ENCODE measurements at places on chromosomes 3 and 15.
A peak's percentile ranks its signal among the peaks of the same experiment; 100 is the strongest.

DNA sequence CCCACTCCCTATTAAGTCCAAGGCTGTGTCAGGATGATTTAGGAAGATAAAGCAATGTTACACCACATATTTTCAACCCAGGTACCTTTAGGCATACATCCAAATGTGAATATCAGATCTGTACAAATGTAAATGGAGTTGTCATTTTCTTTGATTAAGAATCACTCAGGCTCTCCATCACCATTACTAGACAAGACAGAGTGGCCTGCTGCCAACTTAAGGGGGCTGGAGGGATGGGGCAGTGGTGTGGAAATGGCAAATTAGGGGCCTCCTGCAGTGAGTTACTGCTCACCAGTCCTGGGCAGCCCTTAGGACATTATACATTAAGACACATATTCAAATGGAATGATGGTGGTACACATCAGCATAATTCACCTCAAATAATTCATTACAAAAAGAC lies 211.0 kb downstream of the TNIK start:
- no peak for DNase-seq

DNA sequence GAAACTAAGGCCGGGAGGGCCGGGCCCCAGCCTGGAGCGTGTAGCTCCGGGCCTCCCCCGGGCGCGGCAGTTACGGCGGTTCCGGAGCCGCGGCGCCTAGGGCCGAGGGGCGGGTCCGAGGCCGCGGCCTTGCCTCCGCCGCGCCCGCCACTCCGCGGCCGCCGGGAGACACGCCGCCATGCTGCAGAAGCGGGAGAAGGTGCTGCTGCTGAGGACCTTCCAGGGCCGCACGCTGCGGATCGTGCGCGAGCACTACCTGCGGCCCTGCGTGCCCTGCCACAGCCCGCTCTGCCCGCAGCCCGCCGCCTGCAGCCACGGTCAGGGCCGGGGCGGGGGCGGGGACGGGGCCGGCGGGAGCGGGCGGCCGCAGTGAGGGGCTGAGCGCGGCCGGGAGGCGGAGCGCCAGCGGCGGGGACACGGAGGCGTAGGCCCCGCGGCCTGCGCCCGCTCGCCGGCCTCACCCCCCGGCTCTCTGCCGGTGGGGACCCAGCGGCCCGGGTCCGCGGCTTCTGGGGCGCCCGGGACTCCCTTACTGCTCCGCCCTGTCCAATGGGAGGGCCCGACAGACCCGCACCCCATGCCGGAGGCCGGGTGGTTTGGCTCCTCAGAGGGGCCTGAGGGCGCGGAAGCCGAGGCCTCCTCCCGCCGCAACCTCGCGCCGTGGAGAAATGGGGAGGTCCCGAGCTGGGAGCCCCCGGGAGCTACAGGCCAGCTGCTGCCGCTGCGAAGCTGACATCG lies at the start of gene DIS3L:
Gene DIS3L, plus strand, starts transcription at position 150 of the 738 bp plus-strand sequence. Its CDS starts 29 bp downstream, at position 179.
- DNase-seq, result peak; percentile 44

DNA sequence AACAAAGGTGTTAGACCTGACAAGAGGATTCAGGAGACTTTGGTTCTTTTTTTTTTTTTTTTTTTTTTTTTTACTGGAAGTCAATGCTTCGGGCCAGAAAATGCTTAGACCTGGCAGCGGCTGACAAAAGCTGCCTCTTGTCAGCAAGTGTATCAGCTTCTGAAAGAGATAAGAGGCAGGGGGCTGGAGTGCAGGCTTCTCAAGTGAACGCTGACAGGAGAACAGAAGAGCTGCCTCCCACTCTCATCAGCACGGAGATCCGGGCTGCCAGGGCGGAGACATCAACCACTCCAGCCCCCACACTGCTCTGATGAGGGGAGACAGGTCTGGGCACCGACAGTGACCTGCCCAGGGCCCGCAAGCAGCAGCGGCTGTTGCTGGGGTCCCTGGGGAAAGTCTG lies 9.4 kb upstream of the SCN5A start:
- DNase-seq, result no peak

GRCh38 chr15:57703387-57703786 lies 3.1 kb upstream of the POLR2M start:
- DNase-seq, result no peak

GRCh38 chr3:17747890-17748247 lies 5.4 kb upstream of the TBC1D5 start:
- no peak for DNase-seq

DNA sequence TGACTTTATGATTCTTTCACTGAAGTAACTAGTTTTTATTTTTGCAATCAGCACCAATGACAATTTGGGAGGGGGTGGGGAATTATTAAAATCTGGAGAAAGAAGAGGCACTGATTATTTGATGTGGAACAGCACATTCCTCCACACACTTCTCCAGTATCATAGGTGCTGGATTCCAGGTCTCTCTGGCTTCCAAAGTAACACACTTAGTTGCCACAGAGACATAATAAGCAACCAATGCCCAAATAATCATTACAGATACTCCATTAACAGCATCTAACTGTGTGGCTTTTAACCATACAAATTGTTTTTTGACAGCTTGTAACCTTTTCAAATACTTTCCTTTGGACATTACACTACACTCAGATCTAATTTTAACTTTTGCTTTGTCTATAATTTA lies 131.0 kb upstream of the CDIN1 start:
- no peak for DNase-seq

GRCh38 chr15:74293021-74293810 lies 57.1 kb downstream of the CCDC33 start:
- no peak for DNase-seq

- DNase-seq, result no peak
Measured at GRCh38 chr15:41307679-41308078, 24.7 kb downstream of the OIP5 start.

DNA sequence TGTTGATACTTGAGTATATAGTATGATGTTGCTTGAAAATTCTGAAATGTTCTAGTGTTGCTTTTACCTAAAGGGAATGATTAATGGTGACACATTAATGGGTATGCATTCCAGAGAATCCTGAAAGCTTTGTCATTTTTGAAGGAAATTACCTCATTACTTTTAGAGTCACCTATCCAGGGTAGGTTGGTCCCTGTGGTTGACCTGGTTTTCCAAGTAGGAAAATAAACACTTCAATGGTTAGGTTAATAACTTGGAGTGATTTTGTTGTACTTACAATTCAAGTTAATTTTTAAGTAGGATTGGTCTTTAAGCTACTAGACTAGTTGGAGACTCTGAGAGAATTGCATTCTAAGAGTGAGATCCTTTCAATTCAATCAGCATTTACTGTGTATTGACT lies 31.0 kb downstream of the MITF start:
- DNase-seq, result no peak

GRCh38 chr3:111954228-111954990 lies 24.4 kb upstream of the ABHD10 start:
- DNase-seq, result no peak

DNA sequence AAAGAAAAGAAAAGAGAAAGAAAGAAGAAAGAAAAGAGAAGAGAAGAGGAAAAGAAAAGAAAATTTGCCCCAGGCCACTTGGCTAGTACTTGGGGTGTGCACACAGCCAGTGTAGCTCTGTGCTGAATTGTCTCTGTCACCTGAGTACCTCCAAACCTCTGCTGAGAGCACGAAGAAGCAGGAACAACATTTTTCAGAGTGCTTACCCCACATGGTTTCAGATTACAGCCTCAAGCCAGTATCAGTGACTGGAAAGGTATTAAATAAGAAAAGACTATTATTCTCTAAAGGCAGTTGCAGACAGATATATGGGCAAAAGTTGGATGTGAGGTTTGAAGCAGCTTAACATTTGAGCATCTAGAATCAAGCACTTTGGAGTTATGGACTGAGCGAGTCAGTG lies 113.3 kb upstream of the PHLDB2 start:
- peak; percentile 48 for DNase-seq

- DNase-seq, result no peak
Measured at GRCh38 chr3:156478891-156479290, 76.0 kb downstream of the SSR3 start.

DNA sequence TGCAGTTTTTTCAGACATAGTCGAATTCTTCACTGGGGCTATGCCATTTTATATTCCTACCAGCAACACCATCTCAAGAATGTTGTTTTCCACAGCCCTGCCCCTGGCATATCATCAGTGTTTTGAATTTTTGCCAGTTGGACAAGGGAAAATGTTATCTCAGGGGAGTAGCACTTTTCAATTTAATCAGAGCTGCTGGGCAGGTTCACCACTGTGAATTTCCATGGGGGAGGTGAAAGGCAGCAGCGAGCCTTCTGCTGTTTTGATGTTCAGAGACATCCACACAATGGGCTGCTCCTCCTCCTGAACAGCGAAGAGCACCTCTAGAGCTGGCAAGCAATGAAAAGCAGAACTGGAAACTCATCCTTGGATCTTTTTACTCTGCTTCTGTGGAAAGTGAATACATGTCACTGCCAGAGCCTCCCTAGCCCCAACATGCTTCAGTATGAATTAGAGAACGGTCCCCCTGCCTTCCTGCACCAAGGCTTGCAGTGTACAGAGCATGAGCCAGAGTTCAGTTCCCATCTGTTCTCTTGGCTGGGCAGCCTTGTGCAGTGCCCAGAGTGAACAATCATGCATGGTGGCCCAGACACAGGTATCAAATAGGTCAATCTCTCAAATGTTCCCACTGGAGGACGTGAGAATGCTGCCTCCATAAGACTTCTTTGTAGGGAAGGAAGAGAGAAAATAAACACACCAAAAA lies 56.1 kb upstream of the RAD18 start:
- no peak for DNase-seq

DNA sequence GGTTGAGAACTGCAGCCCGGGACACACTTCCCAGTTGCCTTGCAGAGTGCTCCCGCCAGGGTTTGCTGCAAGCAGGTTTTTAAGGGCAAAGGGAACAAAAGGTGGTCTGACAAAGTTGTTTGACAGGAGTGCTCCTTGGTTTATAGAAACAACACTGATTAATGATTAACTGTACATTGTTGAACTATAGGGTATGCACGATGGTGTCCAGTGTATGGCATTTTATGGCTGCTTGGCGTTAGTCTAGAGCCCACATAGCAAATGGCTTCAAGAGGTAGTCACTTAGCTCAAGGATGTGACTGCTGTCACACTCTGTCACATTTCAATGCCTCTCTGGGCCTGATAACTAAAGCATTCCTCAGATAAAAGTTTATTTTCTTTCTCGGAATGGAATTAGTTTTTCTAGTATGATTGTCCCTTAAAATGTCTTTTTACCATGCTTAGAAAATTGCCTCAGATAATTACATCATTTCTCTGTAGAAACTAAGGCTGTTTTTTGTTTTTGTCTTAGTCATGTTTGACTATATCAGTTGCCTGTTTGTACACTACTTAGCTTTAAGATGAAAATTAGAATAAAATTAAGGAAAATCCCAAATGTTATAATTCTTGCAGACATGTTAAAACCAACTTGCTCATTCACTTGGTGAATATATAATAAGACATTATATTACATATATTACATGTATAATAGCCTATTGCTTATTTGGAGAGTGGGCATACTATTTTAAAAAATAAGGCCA lies 61.3 kb upstream of the GATM start:
- DNase-seq, result no peak

GRCh38 chr3:186852994-186853393 lies 10.5 kb downstream of the ADIPOQ start:
- DNase-seq, result no peak

GRCh38 chr3:107994956-107995715 lies 95.7 kb downstream of the CD47 start:
- DNase-seq, result peak; percentile 57

- DNase-seq, result peak; percentile 93
Measured at GRCh38 chr3:126389112-126389793, 5.5 kb upstream of the CFAP100 start.

DNA sequence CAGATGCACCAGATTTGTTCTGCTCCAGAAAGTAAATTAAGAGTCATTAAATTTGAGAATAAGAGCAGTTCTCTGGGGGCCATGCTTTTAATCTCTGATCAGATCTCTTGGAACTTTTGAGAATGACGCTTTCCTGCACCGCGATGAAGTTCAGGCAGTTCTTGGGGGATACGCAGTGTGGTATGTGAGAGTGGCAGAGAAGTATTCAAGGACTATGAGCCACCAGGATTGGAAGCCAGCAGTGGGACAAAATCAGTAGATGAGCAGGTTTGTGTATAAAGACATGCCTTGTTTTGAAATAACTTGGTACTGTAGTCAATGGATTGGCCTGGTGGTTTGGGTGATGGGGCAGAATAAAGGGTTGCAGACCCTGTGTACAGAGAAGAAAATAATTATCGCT lies 483.6 kb downstream of the ERC2 start:
- DNase-seq, result no peak

DNA sequence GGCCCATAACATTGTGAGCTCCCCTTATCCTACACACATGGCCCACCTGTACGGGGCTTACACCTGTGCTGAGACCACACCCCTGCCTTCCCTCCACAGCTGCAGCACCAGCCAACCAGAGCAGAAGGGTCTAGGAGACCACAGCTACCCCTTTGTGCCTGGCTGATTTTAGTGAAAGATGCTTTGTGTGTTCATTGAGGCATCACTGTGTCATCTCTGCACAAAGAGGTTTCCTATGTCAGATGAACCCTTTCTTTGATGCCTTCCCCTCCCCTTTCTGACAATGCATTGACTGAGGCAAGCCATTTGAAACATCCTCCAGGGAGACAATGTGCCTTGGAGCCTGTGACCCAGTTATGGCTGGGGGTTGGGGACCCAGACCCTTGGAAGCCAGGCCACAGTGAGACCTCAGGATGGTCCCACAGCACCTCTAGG lies 54.9 kb upstream of the SLC7A14 start:
- no peak for DNase-seq

GRCh38 chr3:4340077-4340410 lies 36.9 kb downstream of the SETMAR start:
- DNase-seq, result no peak

- DNase-seq, result no peak
Measured at GRCh38 chr3:126266291-126266840, 86.0 kb upstream of the ALDH1L1 start.

- DNase-seq, result no peak
Measured at GRCh38 chr3:107220538-107220937, 156.7 kb upstream of the CCDC54 start.

GRCh38 chr3:104669083-104669482 lies 697.6 kb upstream of the ALCAM start:
- no peak for DNase-seq

- peak; percentile 21 for DNase-seq
Measured at GRCh38 chr3:111714305-111714704, 119.2 kb upstream of the ZBED2 start.

GRCh38 chr3:21195203-21195602 lies 555.8 kb downstream of the ZNF385D start:
- no peak for DNase-seq

DNA sequence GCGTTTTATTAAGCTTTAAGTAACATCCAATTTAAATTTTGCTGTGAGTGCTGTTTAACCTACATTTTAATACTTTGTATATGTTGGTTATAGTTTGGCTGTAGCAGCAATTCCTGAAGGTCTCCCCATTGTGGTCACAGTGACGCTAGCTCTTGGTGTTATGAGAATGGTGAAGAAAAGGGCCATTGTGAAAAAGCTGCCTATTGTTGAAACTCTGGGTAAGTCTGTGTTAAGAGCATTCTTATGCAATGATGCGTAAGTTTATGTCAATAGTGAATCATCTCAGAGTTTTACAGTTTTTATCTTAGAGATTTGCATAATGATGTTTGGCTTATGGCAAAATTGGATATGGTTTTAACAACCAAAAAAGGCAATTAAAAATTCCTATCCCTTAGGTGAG lies 62.7 kb downstream of the ASTE1 start:
- DNase-seq, result peak; percentile 94

Measured in SK-MEL-5 (cell line).